ENCODE measurements at places on chromosomes 4 and X.

GRCh38 chrX:138411048-138411447, 300.5 kb downstream of the FGF13 start:
- DNase-seq = no peak

GRCh38 chrX:117895418-117895817, 221.2 kb downstream of the KLHL13 start:
- DNase-seq = no peak

DNA sequence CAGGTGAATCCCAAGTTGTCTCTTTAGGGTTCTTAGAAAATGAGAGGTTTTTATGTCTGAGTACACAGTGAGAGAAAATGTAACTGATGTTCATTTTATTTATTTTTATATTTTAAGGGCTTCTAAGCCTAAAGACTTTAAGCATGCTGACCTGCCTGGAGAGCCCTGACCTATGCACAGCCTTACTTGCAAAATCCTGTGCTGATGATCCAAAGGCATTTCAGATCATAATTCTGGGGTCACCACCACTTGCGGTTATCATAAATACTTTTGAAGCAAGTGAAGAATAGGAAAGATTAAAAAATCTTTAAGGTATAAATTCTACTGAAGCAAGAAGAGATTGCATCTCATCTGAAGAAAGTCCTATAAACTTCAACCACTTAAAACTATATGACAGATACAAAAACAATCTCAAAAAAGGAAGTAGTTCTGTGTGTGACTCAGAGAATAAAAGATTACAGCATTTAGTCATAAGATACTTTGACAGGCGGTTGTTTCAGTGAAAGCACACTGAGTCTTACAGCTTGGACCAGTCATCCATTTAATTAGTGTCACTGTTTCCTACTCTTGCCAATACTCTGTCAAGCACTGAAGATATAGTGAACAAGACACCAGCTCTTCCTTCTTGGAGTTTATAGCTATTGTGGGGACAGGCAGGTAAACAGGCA, 245.2 kb upstream of the DIPK2B start:
- DNase-seq = peak; percentile 74

DNA sequence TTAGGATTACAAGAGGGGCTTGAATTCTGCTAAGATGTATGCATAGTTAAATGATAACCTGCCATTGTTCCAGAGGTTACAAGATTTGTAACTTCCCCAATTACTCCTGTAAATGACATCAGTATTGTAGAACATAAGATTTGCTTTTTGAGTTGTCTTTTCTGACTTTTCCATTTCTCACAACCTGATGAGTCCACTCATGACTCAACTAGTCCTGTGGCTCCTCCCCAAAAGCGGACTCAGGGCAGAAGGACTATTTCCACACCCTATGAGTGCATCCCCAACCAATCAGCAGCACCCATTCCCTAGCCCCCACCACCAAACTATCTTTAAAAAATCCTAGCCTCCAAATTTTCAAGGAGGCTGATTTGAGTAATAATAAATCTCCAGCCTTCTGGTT, 54.7 kb downstream of the HOPX start:
- no peak for DNase-seq

DNA sequence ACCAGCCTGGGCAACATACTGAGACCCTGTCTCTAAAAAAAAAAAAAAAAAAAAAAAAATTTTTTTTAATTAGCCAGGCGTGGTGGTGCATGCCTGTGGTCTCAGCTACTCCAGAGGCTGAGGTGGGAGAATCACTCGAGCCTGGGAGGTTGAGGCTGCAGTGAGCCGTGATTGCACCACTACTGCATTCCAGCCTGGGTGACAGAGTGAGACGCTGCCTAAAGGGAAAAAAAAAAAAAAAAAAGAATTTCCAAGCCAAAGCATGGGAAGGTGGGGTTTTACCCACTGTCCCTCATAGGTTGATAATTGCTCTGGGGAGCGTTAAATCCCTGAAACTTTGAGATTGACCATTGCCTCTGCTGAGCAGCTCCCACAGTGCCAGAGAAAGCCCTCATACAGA, 427.5 kb downstream of the BCOR start:
- peak; percentile 65 for DNase-seq

DNA sequence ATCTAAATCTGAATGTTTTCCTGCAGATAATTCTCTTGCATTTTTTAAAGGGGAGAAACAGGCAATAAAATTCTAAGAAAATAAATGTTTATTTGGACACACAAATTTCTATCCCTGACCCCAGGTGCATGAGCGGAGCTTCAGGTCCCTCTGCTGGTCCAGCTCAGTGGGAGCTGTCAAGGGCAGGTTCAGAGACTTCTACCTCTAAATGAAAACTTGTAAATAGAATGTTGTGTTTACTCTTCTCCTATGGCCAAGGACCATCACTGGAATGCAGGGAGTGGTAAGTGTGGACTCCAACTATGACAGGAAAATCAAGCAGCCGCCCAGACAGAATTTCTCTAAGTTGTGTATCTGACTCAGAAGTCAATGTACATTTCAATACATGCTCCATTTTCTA, 148.6 kb upstream of the TTC29 start:
- no peak for DNase-seq

- no peak for DNase-seq
Observed at GRCh38 chrX:8067754-8068462, 103.2 kb downstream of the VCX2 start.

- DNase-seq = peak; percentile 63
Observed at GRCh38 chr4:141020801-141021261, 112.4 kb downstream of the RNF150 start.

DNA sequence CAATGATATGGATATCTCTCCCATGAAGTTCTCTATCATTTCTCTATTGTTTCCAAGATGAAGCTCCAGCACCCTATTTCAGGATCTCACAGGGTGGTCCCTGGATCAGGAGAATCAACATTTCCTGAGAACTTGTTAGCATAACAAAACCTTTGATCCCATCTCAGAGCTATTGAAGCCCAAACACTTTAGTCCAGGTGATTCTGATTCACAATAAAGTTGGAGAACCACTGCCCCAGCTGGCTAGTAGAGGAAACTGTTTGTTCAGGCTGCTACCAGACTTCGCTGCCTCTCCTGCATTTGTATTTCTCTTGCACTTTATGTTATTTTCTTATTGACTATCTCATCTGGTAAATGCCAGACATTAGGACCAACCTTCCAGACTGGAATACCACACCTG, 65.4 kb downstream of the CEP44 start:
- DNase-seq = no peak

GRCh38 chr4:6938237-6938636, 28.6 kb downstream of the TBC1D14 start:
- peak; percentile 18 for DNase-seq

- no peak for DNase-seq
Observed at GRCh38 chrX:36684053-36684452, 324.1 kb upstream of the FAM47C start.

- DNase-seq = no peak
Observed at GRCh38 chr4:16129336-16129735, 45.5 kb upstream of the PROM1 start.

DNA sequence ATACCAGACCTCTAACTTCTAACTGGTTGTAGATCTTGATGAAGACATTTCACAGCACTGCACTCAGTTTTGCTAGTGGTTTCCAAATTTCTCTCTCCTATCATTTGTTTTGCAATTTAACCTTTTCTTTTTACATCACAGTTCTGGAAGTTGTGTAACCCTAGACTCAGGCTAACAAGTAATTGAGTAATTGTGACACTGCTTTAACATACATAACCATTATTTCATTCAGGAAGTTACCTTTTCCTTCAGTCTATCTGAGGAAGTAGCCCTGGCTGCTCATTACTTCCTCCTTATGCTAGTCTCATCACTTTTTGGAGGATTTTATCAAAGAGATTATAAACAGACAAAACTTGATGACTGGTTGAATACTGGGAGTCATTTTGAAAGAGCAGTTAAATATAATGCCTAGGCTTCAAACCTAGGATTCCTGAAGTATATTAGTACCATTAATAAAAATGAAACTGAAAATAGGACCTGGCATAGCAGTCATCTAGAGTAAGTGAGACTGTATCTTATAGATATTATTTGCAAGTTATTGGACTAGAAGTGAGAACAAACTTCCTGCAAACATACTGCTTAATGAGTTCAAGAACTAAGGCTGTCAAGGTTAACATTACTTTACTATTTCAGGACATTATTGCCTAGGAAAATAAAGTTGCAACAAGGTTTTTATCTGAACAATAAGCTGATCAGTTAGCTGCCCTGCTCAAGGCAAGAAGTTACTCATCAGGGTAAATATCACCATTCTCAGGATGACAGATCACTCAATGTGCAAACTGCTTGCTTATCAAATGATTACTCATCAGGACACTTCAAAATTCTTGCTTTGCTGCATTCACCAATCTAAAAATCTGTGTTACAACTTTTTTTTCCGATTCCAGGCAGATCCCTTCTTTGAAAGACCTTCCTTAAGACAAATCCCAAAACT, 25.6 kb upstream of the TEX13C start:
- DNase-seq = no peak

DNA sequence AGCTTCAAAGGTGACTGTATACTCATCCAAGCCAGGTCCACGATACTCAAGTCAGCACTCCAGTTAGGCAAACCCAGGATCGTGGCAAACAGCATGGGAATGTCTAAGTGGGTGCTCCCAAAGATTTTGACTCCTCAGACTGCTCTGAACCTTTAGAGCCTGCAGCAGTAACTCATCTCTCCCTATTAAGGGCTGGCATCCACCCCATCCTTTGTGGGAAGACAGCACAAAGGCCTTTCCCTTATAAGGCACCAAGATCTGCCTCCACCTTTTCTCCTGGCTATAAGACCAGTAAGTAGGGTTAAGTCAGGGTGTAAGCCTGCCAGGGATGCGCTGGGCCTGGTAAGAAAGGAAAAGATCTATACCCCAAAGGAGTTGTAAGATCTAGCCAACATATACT, 23.6 kb upstream of the SLC25A43 start:
- DNase-seq = peak; percentile 25

DNA sequence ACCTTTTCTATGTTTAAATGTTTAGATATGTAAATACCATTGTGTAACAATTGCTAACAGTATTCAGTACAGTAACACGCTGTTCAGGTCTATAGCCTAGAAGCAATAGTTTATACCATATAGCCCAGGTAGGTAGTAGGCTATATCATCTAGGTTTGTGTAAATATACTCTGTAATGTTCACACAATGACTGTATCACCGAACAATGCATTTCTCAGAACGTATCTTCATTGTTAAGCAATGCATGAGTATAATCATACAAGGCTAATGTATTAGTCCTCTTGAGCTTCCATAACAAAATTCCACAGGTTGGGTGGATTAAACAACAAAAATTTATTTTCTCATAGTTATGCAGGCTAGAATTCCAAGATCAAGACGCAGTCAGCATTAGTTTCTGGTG, 22.7 kb downstream of the ARMCX4 start:
- no peak for DNase-seq

DNA sequence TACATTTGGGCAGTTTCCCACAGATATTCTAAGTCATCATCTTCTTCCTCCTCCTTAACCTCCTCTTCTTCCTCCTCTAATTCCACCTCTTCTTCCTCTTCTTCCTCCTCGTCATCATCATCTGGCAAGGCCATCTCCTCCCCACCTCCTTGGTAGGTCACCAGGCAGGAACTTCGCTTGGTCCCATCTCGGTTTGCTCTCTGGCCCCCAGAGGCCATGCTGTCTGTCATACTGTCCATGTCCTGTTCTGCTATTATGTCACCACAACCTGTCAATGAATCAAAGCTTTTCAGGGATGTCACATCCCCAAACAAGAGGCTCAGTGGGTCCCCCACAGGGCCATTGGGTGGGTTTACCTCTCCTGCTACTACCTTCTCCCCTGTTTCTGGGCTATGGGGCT, 13.5 kb downstream of the AMER1 start:
- DNase-seq = no peak

DNA sequence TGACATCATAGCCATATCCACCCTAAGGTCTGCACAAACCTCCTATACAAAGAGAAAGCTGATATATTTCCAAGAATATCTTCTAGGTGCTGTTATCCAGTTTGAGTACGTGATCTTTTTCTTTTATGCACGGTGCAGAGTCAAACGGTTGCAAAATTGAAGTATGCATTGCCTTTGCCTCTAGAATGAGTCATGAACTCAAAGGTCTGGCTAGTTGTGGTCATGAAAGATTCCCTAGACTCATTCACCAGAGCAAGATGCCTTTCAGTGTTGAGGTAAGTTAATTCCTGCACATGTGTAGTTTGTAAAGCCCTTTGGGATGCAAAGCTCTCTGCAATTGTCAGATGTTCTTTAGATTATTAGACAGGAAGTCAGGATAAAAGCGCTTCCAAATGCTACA, 704.4 kb downstream of the PCDH19 start:
- DNase-seq = peak; percentile 0

- DNase-seq = no peak
Observed at GRCh38 chr4:48067536-48067935, 51.0 kb downstream of the NIPAL1 start.

- peak; percentile 68 for DNase-seq
Observed at GRCh38 chrX:150094996-150095395, 156.7 kb upstream of the EOLA2 start.

GRCh38 chr4:51842167-51842553, 793 bp upstream of the DCUN1D4 start:
- DNase-seq = peak; percentile 25

GRCh38 chr4:97589481-97590196, 553.6 kb downstream of the STPG2 start:
- DNase-seq = no peak

DNA sequence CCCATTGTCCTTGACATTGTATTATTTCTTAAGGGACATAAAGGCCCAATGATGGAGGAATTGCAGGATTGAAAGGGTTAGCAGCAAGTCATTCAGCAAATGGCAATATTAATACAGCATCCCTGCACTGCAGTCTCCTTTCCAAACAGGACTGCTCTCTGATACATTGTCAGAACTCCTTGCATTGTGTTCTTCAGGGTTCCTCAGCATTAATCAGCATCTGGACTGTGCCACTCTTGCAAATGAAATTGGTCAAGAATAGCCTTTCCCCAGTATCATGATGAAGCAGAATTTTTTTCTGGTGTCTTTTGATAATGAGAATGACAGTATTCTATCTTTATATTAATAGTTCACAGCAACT, 272.6 kb upstream of the HAND2 start:
- no peak for DNase-seq

- DNase-seq = no peak
Observed at GRCh38 chrX:155877288-155877687, 3.9 kb upstream of the VAMP7 start.

Data from AG10803 (cell line).